ENCODE measurements at places on chromosomes 4 and X.

- no peak for DNase-seq
Measured at GRCh38 chr4:154049457-154050181, 260.7 kb upstream of the SFRP2 start.

DNA sequence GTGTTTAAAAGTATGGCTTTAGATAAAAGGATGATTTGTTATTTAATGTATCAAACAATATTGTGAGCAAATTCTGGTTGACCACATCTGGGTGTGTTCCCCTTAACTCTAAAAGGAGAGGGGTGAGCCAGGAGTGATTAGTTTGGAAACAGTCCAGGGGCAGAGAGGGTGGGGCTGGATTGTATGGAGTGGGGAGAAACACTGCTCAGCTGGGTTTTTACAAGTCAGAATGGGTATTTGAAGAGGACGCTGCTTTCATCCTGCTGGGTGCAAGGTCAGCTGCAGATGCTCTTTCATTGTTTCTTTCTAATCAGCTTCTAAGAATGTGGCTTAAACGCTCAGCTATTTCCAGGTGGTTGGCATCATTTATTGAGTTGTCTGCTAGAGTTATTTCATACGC, 82.8 kb upstream of the LIMCH1 start:
- DNase-seq = no peak

DNA sequence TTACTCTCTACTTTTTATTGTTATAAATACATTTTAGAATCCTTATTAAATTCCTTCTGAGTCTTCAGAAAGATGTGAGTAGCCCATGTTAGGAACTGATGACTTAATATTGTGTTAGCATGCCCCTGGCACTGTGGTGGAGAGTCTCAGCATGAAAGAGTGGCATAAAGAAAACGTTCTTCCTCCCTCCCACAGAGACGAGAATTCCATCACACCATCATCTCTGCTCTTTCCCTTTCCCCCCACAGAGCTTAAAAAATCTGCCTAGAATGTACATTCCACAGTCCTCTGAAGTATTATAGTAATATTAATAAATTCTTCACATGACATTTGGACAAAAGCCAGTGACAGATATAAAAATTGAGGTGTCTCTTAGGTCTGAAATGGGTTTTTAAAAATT, 117.8 kb upstream of the DKK2 start:
- DNase-seq = no peak

DNA sequence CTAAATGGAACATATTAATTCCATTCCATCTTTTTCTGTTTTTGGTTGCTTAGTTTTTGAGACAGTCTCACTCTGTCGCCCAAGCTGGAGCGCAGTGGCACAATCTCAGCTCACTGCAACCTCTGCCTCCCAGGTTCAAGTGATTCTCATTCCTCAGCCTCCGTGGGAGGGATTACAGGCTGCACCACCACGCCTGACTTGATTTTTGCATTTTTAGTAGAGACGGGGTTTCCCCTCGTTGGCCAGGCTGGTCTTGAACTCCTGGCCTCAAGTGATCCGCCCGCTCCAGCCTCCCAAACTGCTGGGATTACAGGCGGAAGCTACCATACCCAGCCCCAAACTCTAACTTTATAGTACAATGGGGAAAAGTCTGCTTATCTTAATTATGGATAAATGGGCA, 11.2 kb downstream of the HNRNPD start:
- no peak for DNase-seq

DNA sequence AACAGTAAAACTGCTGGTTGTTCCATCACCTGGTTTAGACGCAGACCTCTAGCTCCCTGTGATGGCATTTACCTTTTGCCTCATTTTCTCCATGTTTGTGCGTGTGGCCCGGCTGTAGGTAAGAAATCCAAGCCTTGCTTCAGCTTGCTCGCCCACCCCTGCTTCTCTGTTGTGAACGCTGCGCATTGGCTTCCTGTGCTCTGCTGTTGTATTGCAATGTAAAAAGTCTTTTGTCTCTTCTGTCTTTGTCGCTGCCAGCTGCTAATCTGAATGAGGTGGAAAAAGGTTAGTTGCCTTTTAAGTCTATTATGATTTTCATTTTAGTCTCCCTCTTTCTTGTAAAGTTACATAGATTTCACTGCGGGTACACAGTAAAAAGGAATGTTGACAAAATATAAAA, 127.3 kb upstream of the PACRGL start:
- DNase-seq = no peak

- no peak for DNase-seq
Measured at GRCh38 chr4:189858435-189858834, 82.2 kb upstream of the FRG1 start.

DNA sequence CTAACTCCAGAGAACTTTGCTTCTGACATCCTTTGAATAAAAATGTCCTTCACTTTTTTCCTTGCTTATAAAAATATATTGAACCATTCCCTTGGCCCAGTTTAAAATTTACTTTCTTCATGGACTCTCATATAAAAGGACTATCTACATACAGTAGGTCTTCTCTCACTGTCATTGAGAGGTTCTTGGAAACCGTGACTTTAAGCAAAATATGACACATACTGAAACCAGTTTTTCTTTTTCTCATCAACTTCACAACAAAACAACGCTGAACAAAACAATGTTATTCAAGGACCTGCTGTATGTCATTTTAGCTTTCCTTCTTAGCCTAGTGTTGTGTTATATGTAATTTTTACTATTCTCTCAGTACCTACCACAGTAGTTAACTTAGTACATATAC, 496.8 kb downstream of the CENPC start:
- no peak for DNase-seq

- no peak for DNase-seq
Measured at GRCh38 chrX:150299579-150299978, 63.5 kb upstream of the MAMLD1 start.

DNA sequence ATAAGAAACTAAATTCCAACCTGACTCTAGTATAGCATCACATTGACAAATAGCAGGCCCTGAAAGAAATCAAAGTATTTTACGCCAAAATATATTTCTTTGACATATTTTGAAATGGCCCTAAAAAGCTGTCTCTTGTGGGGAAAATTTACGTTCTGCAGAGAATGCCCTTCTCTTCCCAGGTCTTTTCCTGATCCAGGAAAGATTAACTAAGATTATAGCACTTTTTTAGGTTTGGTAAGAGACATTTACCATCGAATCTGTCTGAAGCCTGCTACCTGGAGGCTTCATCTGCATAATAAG, 121.1 kb downstream of the ATXN3L start:
- DNase-seq = no peak

- DNase-seq = no peak
Measured at GRCh38 chrX:21865436-21865835, 9.6 kb downstream of the YY2 start.

- no peak for DNase-seq
Measured at GRCh38 chr4:169092889-169093522, 83.0 kb upstream of the CBR4 start.

DNA sequence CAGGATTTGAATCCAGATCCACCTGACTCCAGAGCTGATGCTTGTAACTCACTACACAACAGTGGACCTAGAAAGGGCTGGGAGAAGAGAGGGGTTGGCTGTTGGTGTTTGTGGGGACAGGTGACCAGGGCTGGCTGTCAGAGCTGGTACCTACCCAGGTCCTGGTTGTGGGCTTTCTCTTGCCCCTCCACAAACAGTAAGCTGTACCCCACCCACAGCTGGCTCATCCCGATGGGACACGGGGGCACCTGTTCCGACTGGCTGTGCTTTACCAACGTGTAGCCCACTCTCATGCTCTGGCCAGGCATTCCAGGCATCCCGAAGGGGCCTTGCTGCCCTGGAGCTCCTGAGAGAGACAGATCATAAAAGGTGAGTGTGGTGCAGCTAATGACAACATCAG, 68.7 kb downstream of the ATG4A start:
- no peak for DNase-seq

- no peak for DNase-seq
Measured at GRCh38 chrX:95071621-95072020, 1397.6 kb downstream of the FAM133A start.

- DNase-seq = no peak
Measured at GRCh38 chrX:23369027-23369426, 34.4 kb downstream of the PTCHD1 start.

GRCh38 chr4:145709843-145710242, 29.9 kb downstream of the C4orf51 start:
- no peak for DNase-seq

- no peak for DNase-seq
Measured at GRCh38 chr4:70688795-70689231, 481 bp downstream of the UTP3 start.

Measured in CD4-positive, alpha-beta T cell treated with Interferon alpha-2 for 1 hour (primary cell).